GM23248 (cell line): ENCODE measurements at places on chromosomes 12 and 14. TPM values are rescaled to one million over a fixed set of nuclear protein-coding genes. Genes with fewer than 3 reads are reported as not detected.
A peak's percentile ranks its signal among the peaks of the same experiment; 100 is the strongest.

GRCh38 chr12:116731801-116732200, 6.1 kb downstream of the SPRING1 start:
- DNase-seq: no peak

DNA sequence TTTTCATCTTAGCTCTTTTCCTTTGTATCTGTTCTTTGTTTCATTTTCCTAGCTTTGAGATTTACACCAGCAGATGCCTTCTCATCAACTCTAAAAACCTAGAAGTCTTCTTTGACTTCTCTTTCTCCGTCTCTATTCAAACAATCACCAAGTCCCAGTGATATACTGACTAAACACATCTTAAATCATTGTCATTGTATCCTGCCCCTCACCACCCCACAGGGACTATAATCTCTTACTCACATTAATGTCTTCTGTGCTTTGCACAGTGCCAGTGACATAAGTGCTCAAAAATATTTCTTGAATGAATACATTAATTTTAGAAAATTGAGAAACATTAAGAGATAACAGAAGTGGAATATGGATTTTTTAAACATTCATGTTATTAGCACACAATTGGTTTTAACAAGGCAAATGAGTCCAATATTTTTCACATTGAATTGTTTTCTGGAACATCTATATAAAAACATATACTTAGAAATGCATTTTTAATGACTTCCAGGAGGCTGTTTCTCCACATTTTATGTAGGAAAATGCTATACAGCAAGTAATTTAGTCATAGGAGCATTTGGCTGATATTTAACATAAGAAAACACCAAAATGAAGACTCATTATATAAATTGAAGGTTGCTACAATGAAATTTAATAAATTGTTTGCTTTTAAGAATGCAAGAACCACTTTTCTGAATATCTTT, 472.8 kb upstream of the PRICKLE1 start:
- no peak for DNase-seq

DNA sequence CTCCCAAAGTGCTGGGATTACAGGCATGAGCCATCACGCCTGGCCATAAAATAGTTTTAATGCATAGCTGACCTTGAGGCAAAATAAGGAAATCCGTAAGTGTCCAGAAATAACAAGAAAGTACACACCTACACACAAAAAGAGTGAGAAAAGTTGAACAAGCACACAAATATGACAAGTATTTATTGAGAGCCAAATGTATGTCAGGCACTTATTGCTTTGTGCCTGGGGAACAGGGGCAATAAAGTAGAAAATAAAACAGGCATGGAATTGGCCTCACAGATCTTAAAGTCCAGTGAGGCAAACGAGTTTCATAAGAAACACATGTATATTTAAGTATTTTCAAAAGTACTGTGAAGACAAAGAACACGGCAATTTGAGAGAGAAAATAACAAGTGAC, 103.7 kb downstream of the ERGIC2 start:
- no peak for DNase-seq

DNA sequence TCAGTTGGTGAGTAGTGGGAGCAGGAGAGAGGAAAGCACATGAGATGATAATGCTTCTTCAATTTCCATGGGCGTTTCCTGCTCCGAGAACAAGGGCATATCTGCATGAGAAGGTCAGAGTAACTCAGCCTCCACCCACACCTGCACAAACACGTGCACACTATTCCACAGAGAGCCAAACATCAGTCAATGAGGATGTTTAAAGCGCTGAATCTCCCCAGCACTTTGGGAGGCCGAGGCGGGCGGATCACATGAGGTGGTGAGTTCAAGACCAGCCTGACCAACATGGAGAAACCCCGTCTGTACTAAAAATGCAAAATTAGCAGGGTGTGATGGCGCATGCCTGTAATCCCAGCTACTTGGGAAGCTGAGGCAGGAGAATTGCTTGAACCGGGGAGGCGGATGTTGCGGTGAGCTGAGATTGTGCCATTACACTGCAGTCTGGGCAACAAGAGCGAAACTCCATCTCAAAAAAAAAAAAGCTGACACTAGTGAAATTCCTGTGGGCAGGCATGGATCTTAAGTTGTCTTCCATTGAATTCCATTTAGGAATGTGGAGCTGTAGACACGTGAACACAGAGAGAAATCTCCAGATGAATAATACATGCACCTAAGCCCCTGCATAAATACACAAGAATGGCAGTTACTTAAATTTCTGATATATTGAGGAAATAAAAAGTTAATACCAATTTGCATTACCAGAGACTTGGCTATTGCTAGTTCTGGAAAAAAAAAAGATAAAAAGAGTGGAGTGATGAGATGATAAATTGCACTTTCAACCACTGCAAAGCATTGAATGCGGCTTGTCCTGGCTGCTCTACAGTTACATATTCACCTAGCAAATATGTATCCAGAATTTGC, 1097.4 kb upstream of the TMEM132C start:
- DNase-seq: peak; percentile 59

GRCh38 chr14:31389946-31390345, 30.4 kb downstream of the HEATR5A start:
- DNase-seq: peak; percentile 9

DNA sequence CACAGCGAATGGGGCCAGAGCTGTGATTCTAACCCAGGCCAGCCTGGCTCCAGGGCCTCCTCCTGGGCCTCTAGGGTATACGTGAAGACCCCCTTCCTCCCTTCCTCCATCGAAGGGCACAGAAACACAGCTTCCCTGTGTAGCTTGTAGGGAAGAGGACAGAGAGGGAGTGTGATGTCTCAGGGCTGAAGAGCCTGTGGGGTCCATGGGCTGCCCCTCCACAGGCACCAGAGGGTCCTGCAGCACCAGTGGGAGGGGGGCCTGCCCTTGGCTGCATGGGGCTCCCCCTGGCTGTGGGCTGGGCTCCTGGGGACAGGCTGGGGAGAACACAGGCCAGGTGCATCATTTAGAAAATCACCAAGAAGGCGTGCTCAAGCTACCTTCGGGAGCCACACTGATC, 178.5 kb downstream of the CALM1 start:
- DNase-seq: no peak

Gene HOXC10
- not detected in 2 replicates for total RNA-seq

Gene PELI2
- 1.2 and 12.3 TPM in 2 replicates for total RNA-seq

Gene CMKLR1
- 2.9 and 4.9 TPM in 2 replicates for total RNA-seq
